Adrenal gland (tissue), 19 donors: ENCODE measurements at places on chromosomes 4 and X. TPM values are rescaled to one million over a fixed set of nuclear protein-coding genes. Genes with fewer than 3 reads are reported as not detected.

Gene PABPC5
- 13.8 TPM for total RNA-seq

Gene MGAT4D
- total RNA-seq: not detected

Gene GLUD2
- 3.4 TPM for total RNA-seq

Gene STAP1
- not detected for total RNA-seq

Gene SSX2B
- not detected for total RNA-seq

Gene ABLIM2
- total RNA-seq: 13.9 TPM

Gene RBM46
- not detected for total RNA-seq

Gene STOX2
- 4.3 TPM for total RNA-seq

Gene PHKA1
- total RNA-seq: 40.0 TPM

Gene FAM241A
- 2.2 TPM for total RNA-seq

Gene FRAS1
- 2.1 TPM for total RNA-seq

Gene LONRF3
- 7.6 TPM for total RNA-seq

Gene P2RY10
- total RNA-seq: 0.27 TPM

Gene NLGN4X
- total RNA-seq: 2.8 TPM

Gene SHISA3
- 0.26 TPM for total RNA-seq

Gene MAGED4B
- total RNA-seq: 3.7 TPM

Gene EREG
- not detected for total RNA-seq

Gene ZFX
- total RNA-seq: 50.9 TPM

Gene FAM9B
- not detected for total RNA-seq

Gene OPHN1
- total RNA-seq: 6.6 TPM

Gene F8A1
- total RNA-seq: 7.6 TPM

Gene DMRTC1B
- total RNA-seq: not detected

Gene SLC4A4
- total RNA-seq: 0.94 TPM

Gene DGKQ
- total RNA-seq: 15.1 TPM

Gene CORIN
- 0.41 TPM for total RNA-seq

Gene SSX3
- not detected for total RNA-seq

Gene UGT2B15
- total RNA-seq: not detected

Gene TLL1
- total RNA-seq: 2.7 TPM

Gene NWD2
- total RNA-seq: not detected

Gene CAMK2D
- 83.9 TPM for total RNA-seq

Gene ARMCX1
- 59.1 TPM for total RNA-seq

Gene ESX1
- total RNA-seq: not detected

Gene HSD17B10
- 121 TPM for total RNA-seq

Gene PCDH7
- 6.6 TPM for total RNA-seq

Gene MAMLD1
- total RNA-seq: 5.3 TPM

Gene PRR32
- not detected for total RNA-seq

Gene C4orf36
- total RNA-seq: 1.0 TPM

Gene GLOD5
- total RNA-seq: not detected

Gene EXOC1L
- total RNA-seq: not detected

Gene CNKSR2
- total RNA-seq: 11.4 TPM

Gene COL25A1
- 1.6 TPM for total RNA-seq

Gene NAP1L3
- total RNA-seq: 8.4 TPM

Gene SYP
- total RNA-seq: 20.2 TPM

Gene SLC9B1
- total RNA-seq: 3.3 TPM

Gene MXRA5
- total RNA-seq: 11.4 TPM

Gene DNAAF6
- total RNA-seq: not detected

Gene SLC6A14
- not detected for total RNA-seq
